Large intestine (tissue), 12 donors: ENCODE measurements at places on chromosomes 16 and 17.

DNA sequence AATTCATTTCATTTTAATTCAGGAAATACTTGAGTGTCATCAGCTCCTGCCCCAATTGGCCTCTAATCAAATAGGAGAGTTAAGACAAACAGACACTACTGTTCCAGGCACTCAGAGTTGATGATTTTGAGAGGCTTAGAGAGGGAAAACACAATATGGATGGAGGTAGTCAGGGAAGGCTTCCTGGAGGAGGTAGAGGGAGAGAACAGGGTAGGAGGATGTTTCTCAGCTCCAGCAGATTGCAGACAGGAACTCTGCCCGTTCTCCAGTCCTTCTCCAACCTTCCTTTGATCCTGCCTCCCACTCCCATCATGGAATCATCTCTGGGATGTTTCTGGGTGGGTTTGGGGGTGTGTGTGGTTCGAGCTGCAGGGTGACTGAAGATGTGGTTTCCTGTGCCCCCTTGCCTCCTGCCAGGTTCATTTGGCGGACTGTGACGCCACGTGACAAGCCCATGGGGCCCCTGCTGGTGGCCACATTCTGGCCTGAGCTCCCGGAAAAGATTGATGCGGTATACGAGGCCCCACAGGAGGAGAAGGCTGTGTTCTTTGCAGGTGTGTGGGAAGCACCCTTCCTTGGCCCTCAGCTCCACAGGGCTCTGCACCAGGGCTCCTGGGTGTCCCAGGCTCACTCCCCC is 12.2 kb upstream of the LPCAT2 start:
- DNase-seq = no peak

- DNase-seq = no peak
Measured at GRCh38 chr17:72515291-72516065, 394.7 kb downstream of the SOX9 start.

- peak; percentile 99 for DNase-seq
Measured at GRCh38 chr16:21300309-21301167, 22.4 kb upstream of the CRYM start.

GRCh38 chr16:69423189-69423588 is 1.2 kb upstream of the CYB5B start:
- DNase-seq = no peak
